Lower lobe of right lung (tissue), 2 donors: ENCODE measurements at places on chromosomes 7 and 10. TPM values are rescaled to one million over a fixed set of nuclear protein-coding genes. Genes with fewer than 3 reads are reported as not detected.
A peak's percentile ranks its signal among the peaks of the same experiment; 100 is the strongest.

DNA sequence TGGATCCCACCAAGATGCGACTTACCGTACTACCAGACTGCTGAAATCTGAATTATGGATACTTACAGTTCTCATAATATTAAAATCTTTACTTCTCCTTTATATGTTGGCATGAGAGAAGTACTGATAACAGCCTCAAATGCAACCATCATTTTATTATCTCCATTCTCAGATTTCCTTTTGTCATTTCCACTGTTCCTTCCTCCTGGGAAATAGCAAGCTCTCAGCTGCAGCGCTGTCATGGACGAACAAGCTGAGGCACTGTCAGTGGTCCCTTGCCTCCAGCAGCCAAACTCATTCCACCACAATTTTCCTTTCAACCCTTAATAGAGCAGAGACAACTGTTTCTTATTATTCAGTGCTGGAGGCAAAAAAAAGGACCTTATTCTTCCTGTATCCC is 478.4 kb downstream of the ARL4A start:
- no peak for DNase-seq

SPDYE16 gene
- total RNA-seq, result 0.18 TPM

GRCh38 chr10:94858005-94858404 is 80.5 kb upstream of the CYP2C9 start:
- no peak for DNase-seq

AKR1C8 gene
- total RNA-seq, result 0.83 TPM

ZNF212 gene
- total RNA-seq, result 10.5 TPM

DPYSL4 gene
- 2.1 TPM for total RNA-seq

- no peak for DNase-seq
Observed at GRCh38 chr7:139798221-139798620, 20.4 kb upstream of the HIPK2 start.

- DNase-seq, result peak; percentile 24
Observed at GRCh38 chr7:748446-748845, 21.4 kb upstream of the PRKAR1B start.

DNA sequence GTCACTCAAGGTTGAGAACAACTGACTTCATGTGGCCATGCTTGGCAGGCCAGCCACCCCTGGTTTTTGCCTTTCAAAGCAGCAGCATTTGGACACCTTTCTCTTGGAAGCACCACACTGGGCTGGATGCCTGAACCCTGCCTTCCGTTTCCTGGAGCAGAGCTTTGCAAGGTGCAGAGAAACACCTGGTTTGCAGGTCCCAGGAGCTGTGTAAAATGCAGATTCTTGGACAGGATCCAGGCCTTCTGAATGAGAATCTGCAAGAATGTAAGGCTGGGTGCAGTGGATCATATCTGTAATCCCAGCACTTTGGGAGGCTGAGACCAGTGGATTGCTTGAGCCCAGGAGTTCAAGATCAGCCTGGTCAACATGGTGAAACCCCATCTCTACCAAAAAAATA is 18.0 kb upstream of the DUSP5 start:
- no peak for DNase-seq

DNA sequence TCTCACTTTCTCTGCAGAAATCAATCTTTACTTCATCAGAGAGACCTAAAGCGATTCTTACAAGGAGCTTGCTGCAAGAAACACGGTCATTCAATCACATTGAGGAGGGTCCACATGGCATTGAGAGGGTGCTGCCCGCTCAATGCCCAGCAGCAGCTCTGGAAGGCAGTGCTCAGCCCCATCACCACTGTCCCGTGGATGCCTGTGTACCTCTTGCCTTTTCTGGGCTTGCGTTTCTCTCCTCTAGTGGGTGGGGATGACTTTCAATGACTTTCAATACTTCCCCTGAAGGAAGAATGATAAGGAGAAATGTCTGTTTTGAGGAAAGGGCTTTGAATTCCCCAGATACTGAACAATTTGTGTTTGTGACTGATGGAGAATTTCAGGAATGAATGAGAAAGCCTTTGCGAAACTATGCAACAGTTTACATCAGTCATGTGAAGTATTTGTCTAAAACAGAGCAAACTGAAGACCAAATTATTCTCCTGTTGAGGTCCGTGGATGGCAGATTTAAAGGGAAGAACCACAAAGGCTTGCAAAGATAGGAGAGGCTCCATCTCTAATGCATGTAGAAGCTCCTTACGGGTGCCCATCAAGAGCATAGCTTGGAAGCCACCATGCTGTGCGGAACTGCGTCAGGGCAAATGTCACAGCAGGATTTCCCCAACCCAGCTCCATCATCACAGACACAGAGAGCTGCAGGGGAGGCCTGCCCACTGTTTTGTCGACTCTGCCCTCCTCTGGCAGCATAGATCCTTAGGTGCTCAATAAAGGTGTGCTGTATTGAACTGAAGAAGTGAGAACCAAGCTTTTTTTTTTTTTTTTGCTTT is 6.6 kb upstream of the ZNF22 start:
- DNase-seq, result no peak

PIK3CG gene
- total RNA-seq, result 14.9 TPM

DNA sequence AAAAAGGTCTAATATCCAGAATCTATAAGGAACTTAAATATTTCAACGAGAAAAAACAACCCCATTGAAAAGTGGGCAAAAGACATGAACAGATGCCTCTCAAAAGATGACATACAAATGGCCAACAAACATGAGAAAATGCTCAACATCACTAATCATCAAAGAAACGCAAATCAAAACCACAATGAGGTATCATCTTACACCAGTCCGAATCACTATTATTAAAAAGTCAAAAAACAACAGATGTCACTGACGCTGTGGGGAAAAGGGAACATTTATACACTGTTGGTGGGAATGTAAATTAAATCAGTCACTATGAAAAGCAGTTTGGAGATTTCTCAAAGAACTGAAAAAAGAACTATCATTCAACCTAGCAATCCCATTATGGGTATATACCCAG is 6.0 kb downstream of the VWDE start:
- no peak for DNase-seq
